Brain (organoid and tissue), 16 donors: ENCODE measurements at places on chromosomes 11 and 22. TPM values are rescaled to one million over a fixed set of nuclear protein-coding genes. Genes with fewer than 3 reads are reported as not detected.

The SCGB1C1 gene
- not detected for polyA plus RNA-seq

The A4GALT gene
- polyA plus RNA-seq: 5.1 TPM

The HSPB2 gene
- polyA plus RNA-seq: 4.3 TPM

The TECTA gene
- 1.1 TPM for polyA plus RNA-seq

The INS gene
- polyA plus RNA-seq: not detected

The MAPK1 gene
- 59.2 TPM for polyA plus RNA-seq

The RAG1 gene
- polyA plus RNA-seq: not detected

The OR52M1 gene
- polyA plus RNA-seq: not detected

The UCP3 gene
- 1.1 TPM for polyA plus RNA-seq

The APOA1 gene
- not detected for polyA plus RNA-seq

The MMP12 gene
- not detected for polyA plus RNA-seq

The LDHA gene
- 162 TPM for polyA plus RNA-seq

The NCF4 gene
- 1.3 TPM for polyA plus RNA-seq

The GLYATL1 gene
- 2.9 TPM for polyA plus RNA-seq

The GRAP2 gene
- polyA plus RNA-seq: 0.93 TPM

The IGF2 gene
- 11.4 TPM for polyA plus RNA-seq

The CYTH4 gene
- polyA plus RNA-seq: 1.3 TPM

The SOX10 gene
- polyA plus RNA-seq: 81.2 TPM

The OR4D5 gene
- polyA plus RNA-seq: not detected

The BTBD18 gene
- not detected for polyA plus RNA-seq

The ANO1 gene
- 0.92 TPM for polyA plus RNA-seq

The IFTAP gene
- polyA plus RNA-seq: 5.1 TPM

The TMEM191B gene
- 1.1 TPM for polyA plus RNA-seq

The PANX3 gene
- polyA plus RNA-seq: not detected
